Breast epithelium (tissue), 4 donors: ENCODE measurements at places on chromosomes 13 and 19. TPM values are rescaled to one million over a fixed set of nuclear protein-coding genes. Genes with fewer than 3 reads are reported as not detected.
A peak's percentile ranks its signal among the peaks of the same experiment; 100 is the strongest.

The KIR2DL1 gene
- not detected for total RNA-seq

The CRX gene
- total RNA-seq, result not detected

The CEACAM16 gene
- not detected for total RNA-seq

The RNF17 gene
- not detected for total RNA-seq

- peak; percentile 67 for DNase-seq
These were observed 1.6 kb upstream of the BBC3 start for GRCh38 chr19:47232422-47233211.

DNA sequence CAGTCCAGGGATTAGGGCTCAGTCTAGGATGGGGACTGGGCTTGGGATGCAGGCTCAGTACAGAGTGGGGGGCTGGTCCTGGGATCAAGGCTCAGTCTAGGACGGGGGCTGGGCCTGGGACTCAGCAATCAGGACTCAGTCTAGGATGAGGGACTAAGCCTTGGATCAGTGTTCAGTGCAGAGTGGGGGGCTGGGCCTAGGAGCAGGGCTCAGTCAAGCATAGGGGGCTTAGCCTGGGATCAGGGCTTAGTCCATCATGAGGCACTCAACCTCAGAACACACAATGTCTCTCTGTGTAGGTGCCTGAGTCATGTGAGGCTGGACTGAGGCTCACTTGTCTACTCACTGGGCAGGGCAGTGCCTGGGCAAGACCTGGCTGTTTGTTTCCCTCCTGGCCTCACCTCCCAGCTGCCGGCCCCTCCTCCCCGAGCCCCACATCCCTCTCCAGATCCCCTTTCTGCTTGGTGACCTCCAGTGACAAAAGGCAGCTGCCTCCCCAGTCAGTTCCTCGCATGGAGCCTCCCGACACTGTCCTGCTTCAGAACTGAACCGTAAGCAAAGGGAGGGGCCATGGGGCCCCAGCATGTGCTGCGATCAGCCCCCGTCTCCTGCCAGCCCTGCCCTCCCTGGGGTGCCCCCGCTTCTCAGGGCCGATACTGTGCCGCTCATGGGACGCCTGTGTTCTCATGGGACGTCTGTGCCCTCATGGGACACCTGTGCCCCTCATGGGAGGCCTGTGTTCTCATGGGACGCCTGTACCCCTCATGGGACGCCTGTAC, 6.5 kb upstream of the S1PR4 start:
- no peak for DNase-seq

- no peak for DNase-seq
These were observed at the start of gene AZU1 for GRCh38 chr19:827710-828321. AZU1 (plus strand) TSS chr19:827837; CDS start chr19:827847, 10 bp downstream.

GRCh38 chr13:108263621-108264355, 5.7 kb upstream of the TNFSF13B start:
- no peak for DNase-seq

GRCh38 chr19:23481043-23481442, 85.8 kb upstream of the ZNF91 start:
- no peak for DNase-seq

- DNase-seq, result no peak
These were observed 34.9 kb downstream of the LRCH1 start for GRCh38 chr13:46587807-46588418.

DNA sequence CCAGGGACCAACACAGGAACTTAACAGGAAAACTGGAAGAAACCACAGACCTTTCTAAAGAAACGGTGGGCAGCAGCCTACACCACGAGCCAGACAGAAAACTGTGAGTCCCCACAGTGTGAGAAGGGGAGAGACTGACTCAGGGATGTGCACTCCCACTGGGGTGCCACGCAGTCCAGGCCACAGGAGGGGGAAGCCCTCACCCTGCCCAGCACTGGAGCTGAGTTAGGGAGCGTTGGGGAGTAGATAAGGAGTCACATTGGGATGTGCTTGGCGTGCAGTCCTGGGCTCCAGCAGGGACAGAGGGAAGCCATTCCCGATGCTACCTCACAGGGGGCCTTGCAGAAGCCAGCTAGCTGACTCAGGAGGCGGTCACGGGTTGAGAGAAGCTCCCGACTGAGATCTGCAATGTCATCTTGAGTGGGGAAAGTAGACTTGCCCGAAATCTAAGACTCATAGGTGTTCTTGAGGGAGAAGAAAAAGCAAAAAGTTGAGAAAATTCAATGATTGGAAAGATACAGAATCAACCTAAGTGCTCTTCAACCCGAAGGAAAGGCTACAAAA, 17.3 kb downstream of the SIGLEC8 start:
- DNase-seq, result no peak

DNA sequence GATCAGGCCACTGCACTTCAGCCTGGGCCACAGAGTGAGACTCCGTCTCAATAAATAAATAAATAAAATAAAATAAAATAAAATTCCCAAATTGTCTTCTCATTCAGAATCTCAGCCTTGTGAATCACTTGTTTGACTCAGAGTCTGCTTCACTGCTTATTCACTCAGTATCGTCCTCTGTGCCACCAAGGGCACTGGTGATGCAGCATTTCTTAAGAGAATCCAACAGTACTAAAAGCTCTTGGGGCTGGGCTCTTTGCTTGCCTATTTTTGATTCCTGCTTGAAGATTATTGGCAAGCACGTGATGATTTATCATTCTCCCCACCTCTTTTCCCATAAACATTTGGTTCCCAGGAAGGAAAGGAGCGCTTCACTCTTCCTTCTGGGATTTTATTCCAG, 54.8 kb upstream of the HMGB1 start:
- no peak for DNase-seq

GRCh38 chr13:22127277-22128164, 456.6 kb downstream of the FGF9 start:
- no peak for DNase-seq

- no peak for DNase-seq
These were observed 140.7 kb downstream of the PCCA start for GRCh38 chr13:100229603-100230002.

- peak; percentile 33 for DNase-seq
These were observed 209.7 kb downstream of the SPRY2 start for GRCh38 chr13:80131204-80131603.
